Small intestine (tissue), 16 donors: ENCODE measurements at places on chromosomes 2 and 18. TPM values are rescaled to one million over a fixed set of nuclear protein-coding genes. Genes with fewer than 3 reads are reported as not detected.

RDH14 gene
- polyA plus RNA-seq, result 22.6 TPM

GRCh38 chr2:159200498-159200897, 86.0 kb downstream of the WDSUB1 start:
- no peaks in the 10 kb centered on the region for H3K4me1 ChIP-seq
- no peak overlapping the region for H3K4me3 ChIP-seq
- H3K27me3 ChIP-seq, result no peaks in the 10 kb centered on the region
- H3K36me3 ChIP-seq, result no peaks in the 10 kb centered on the region
- H3K27ac ChIP-seq, result no peak overlapping the region

GRCh38 chr2:37284381-37284780, 40.3 kb downstream of the PRKD3 start:
- H3K4me3 ChIP-seq, result no peak overlapping the region
- H3K27ac ChIP-seq, result no peak overlapping the region
- H3K27me3 ChIP-seq, result no peaks in the 10 kb centered on the region
- H3K36me3 ChIP-seq, result peaks cover 6% of the 10 kb centered on the region
- no peaks in the 10 kb centered on the region for H3K4me1 ChIP-seq

VWC2L gene
- 0.03 TPM for polyA plus RNA-seq

DNA sequence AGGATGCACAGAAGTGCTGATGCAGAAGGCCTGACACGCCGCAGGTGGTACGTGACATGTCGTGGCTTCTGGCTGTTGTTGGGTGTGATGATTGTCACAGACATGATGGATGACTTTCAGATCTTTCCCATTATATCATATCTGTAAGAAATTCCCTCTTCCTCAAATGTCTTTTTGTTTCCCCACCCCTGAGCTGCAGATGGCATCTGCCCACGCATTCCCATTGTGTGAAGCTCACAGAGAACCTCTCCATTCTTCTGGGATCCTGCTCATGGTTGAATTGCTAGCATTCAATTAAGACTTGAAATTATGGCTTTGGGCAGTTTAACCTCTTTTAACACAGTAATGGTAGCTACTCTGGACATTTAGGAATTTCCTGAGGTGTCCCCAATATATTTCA, 28.3 kb upstream of the EPHA4 start:
- no peaks in the 10 kb centered on the region for H3K27me3 ChIP-seq
- no peak for DNase-seq
- H3K4me3 ChIP-seq, result no peak overlapping the region
- H3K4me1 ChIP-seq, result no peaks in the 10 kb centered on the region

DNA sequence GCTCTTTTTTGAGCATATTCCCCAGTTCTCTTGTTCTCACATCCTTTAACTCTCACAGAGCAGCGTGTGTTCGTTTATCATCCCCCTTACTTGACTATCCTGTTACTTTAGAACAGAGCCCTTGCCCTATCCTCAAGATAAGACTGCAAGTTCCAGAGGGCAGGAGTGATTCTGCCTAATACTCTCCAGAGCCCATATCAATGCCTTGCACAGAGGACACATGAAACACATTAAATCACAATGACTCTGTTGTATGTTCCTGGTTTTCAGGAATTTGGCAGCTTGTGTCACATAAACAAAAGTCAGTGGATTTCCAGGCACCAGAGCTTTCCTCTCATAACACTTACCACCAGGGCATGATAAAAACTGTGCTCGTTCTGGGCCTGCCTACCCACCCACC, 156.7 kb downstream of the RNF144A start:
- H3K27ac ChIP-seq, result no peak overlapping the region
- no peak overlapping the region for H3K4me3 ChIP-seq
- H3K36me3 ChIP-seq, result no peaks in the 10 kb centered on the region
- no peaks in the 10 kb centered on the region for H3K4me1 ChIP-seq
- H3K27me3 ChIP-seq, result no peaks in the 10 kb centered on the region
- DNase-seq, result no peak

DNA sequence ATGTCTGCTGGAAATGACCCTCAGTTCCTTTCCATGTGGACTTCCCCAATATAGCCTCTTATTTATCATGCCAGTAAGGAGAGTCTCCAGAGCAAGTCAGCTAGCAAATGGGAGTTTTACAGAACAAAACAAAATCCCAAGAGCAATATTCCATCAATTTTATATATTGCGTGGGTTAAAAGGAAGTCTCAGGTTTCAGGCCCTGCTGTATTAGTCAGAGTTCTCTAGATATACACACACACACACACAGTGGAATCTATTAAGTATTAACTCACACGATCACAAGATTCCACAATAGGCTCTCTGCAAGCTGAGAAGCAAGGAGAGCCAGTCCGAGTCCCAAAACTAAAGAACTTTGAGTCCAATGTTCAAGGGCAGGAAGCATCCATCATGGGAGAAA, 102.8 kb upstream of the MAP2 start:
- no peak for DNase-seq
- no peaks in the 10 kb centered on the region for H3K4me1 ChIP-seq
- H3K4me3 ChIP-seq, result no peak overlapping the region

GALNT5 gene
- polyA plus RNA-seq, result 0.81 TPM

GRCh38 chr2:69099541-69099940, 86.6 kb downstream of the ANTXR1 start:
- no peak overlapping the region for H3K27ac ChIP-seq
- peaks cover 5% of the 10 kb centered on the region for H3K36me3 ChIP-seq
- no peaks in the 10 kb centered on the region for H3K4me1 ChIP-seq
- no peak overlapping the region for H3K4me3 ChIP-seq
- no peak for DNase-seq
